ENCODE measurements at places on chromosomes 3 and 15.

GRCh38 chr15:77104155-77104554 is 33.2 kb upstream of the TSPAN3 start:
- peak; percentile 76 for DNase-seq

- no peak for DNase-seq
Observed at GRCh38 chr3:76668653-76669052, 371.2 kb upstream of the ROBO2 start.

DNA sequence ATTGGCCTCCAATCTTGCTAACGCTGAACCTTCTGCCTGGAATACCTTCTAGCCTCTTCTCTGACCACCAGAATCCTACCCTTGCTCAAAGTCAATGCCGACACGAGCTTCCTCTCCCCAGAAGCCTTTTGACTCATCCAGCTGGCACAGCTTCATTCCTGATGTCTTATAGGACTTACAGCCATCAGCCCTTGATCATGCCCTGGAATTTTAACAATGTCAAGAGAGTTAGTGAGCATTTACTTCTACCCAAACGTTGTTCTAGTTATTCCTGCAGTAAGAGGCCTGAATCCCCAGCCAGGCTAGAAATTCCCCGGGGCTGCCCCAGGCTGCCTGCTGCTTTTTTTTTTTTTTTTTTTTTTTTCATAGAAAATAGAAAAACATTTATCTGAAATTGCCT is 3.9 kb downstream of the CYP1A2 start:
- DNase-seq = no peak

DNA sequence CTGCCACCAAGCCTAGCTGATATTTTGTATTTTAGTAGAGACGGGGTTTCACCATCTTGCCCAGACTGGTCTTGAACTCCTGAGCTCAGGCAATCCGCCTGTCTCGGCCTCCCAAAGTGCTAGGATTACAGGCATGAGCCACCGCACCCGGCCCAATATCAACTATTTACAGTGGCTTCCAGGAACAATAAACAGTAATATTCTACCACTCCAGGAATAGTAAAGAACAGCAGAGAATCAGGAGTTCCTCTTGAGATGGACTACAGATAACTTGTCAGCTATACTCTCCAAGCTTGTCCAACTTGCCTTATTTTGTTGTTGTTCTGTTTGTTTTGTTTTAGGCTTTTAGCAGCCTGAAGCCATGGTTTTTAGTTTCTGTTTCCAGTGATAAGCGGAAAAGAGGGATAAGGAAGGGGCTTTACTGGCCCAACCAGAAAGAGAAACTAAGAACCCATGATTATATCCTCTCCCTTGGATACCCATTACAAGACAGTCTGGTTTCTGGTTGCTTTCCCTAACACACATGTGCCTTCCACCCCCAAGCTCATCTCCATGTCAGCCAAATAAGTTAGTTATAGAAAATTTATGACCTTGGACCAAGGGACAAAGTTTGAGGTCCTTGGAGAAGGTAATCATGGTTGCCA is 36.7 kb downstream of the ARHGEF3 start:
- DNase-seq = no peak

- no peak for DNase-seq
Observed at GRCh38 chr3:73681610-73682009, 56.9 kb upstream of the PDZRN3 start.

- DNase-seq = no peak
Observed at GRCh38 chr15:30919877-30920550, 16.3 kb downstream of the FAN1 start.

- no peak for DNase-seq
Observed at GRCh38 chr15:34031987-34032760, 6.8 kb downstream of the AVEN start.

DNA sequence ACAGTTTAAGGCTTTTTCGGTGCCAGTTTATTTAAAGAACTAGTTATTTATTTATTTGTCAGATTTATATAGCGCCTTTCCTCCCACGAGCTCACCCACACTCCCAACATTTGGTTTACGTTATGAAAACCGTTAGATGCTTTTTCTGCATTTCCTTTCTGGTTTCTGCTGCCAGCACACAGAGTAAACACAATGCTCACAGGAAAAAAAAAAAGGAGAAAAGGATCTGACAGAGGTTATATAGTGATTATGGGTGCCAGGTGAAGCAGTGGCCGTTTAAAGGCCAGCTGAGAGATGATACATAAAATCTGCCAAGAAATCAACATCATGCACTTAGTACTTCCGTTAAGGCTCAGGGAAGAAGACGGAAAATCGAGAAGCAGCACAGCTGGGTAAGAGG is 37.9 kb downstream of the ETV5 start:
- DNase-seq = no peak

DNA sequence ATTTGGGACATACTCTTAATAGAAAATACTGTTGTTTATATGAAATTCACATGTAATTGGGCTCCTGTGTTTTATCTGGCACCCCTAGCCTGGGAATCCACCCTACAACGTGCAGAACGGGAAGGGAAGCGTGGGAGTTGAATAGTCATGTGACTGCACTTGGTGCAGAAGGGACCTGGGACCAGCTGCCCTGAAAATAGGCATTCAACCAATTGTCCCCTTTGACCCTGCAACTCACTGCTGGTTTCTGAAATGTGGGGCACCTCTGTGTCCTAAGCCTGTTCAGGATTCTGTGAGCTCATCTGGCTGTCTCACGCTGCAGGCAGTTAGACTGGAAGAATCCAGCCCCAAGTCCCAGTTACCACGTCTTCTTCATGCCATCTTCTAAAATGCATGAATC is 79.7 kb downstream of the CACNA2D3 start:
- DNase-seq = no peak

DNA sequence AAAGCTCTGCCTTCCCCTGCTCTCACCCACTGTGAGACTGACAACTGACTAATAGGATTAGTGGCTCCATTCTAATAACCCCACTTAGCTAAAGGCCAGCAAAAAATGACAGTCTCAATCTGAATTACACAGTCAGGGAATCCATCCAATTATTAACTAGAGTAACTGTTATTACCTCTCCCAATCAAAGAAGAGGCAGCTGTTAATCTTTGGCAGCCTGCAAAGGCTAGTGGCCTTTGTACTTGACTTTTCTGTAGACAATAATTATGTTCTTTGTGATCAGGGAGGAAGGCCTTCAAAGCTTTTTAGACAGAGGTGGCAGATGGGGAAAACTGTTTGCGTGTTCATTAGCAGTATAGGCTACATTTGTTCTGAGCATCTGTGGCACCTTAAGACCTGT is 177.7 kb downstream of the ISL2 start:
- DNase-seq = no peak

- DNase-seq = no peak
Observed at GRCh38 chr3:28118087-28118486, 123.3 kb upstream of the CMC1 start.

- no peak for DNase-seq
Observed at GRCh38 chr3:52827866-52828376, 2.6 kb downstream of the ITIH4 start.

DNA sequence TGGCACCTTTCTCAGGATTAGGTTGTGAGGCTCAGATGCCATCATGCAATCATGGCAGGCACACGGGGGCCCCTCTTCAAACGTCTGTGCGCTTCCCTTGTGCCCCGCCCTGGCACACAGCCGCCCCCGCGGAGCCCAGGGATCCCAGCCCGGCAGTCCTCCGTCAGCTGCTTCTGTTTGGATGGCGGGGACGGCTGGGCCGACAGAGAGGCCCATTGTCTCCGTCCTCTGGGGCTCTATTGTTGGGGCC is 849 bp upstream of the HDAC11 start:
- peak; percentile 83 for DNase-seq

GRCh38 chr15:33032053-33032452 is 162.5 kb downstream of the FMN1 start:
- DNase-seq = no peak

DNA sequence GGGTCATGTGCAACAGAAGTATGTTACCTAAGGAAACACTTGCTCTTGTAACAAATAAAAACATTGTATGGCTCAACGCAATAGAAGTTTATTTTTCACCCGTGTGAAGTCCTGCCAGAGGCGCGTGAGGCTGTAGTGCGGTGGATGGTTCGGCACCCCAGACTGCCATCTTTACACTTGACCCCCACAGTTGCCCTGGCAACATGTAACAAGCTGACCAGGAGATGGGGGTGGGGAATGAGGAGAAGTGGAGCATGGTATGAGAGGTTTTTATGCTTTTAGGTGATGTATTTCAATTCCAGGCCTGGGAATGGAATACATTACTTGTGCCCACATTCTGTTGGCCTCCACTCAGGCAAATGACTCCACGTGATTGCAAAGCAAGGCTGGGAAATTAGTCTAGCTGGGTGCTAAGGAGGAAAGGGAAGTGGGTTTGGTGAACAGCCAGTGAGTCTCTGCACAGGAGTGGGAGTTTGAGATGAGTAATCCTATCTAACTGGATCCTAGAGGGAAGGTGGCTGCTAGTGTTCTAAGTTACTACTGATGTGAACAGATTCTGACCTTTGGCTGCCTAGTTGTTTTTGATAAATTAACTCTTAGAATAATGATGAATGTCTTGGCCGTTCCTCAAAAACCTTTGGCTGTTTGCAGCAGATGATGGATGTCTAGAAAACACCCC is 33.8 kb upstream of the GREM1 start:
- no peak for DNase-seq

DNA sequence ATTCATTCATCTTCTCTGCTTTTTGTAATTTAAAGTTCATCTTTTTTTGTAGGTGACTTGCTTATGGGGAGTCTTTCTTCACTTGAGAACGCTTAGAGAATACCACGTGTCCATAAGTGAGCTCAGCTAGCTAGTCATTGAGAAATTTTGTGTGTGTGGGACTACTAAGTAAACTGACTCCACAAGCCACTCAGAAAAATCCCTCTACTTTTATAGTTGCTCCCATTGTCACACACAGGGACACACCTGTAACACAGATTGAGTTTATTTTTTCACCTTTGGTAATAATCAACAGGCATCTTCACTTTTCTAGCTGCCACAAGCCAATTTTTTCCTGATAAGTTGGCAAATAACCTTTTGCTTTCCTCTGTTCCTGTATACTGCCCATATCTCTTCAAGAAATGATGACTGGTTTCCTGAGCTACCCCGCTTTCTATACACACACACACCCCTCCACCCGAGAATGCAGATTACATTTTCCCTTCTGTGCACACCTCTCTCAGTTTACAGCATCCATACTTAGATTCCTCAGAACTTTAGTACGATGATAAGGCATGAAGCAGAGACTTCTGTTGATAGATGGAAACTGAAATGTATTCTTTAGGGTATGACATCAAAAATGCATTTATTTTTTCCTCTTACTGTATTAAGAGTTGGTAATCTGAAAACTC is 4.6 kb downstream of the TSC22D2 start:
- no peak for DNase-seq

GRCh38 chr3:140717921-140718320 is 40.1 kb downstream of the TRIM42 start:
- DNase-seq = no peak

GRCh38 chr15:65132878-65133547 is 595 bp downstream of the PDCD7 start:
- DNase-seq = no peak

- no peak for DNase-seq
Observed at GRCh38 chr15:87401973-87402372, 854.6 kb downstream of the NTRK3 start.

DNA sequence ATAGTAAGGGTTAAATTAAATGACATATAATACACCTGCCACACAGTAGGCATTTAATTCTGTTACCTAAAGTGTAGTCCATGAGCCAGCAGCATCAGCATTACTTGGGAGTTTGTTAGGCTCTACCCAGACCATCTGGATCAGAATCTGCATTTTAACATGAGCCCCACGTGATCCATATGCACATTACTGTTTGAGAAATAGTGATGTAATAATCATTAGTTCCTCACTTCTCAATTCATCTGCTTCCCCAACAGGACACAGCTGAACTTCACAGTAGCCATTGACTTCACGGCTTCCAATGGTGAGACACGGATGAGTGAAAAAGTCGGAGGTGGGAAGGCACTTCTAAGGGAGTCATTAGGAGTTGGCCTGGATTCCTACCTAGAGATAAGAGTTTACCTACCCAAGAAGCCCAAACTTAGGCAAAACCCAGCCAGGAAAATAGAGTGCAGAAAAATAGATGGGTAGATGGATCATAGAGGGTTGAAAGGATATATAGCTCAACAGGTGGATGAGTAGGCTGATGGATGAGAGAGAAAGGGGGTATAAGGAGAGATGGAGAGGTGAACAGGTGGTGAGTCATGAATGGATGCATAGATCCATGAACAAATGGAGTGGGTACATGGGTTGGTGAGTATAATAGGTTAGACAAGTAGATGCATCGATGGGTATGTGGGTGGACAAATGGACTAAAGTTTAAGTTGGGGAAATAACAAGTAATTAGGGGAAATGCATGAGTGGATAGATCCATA is 13.3 kb downstream of the CPNE9 start:
- no peak for DNase-seq

GRCh38 chr3:38565339-38566214 is 69.4 kb downstream of the EXOG start:
- DNase-seq = peak; percentile 46

DNA sequence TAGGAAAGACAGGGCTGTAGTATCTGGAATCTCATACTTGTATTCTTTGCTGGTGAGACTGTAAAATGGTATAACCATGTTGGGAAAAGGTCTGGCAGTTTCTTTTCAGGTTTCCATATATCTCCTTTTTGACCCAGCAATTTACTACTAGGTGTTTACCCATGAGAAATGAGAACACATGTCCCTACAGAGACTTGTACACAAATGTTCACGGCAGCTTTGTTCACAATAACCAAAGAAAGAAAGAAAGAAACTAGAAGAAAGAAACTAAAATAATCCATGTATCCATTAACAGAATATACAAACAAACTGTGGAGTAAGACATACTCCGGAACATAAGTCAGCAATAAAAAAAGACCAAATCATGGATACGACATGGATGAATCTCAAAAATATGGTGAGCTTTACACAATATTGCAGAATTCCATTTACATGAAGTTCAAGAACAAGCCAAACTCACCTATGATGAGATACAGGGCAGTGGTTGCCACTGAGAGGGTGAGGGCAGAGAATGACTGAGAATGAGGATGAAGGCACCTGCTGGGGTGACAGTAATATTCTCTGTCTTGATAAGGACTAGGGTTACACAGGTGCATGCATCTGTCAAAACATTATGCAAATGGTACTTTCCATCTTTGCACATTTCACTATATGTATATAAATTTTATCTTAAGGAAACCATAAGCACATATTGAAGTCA is 2.7 kb downstream of the RFTN1 start:
- DNase-seq = no peak

GRCh38 chr15:89912674-89913396 is at the start of gene ARPIN:
Gene ARPIN, minus strand, starts transcription at chr15:89912952. Its CDS starts 117 bp downstream, at chr15:89912835.
- DNase-seq = no peak

- no peak for DNase-seq
Observed at GRCh38 chr3:158261371-158261991, 151.6 kb downstream of the RSRC1 start.

DNA sequence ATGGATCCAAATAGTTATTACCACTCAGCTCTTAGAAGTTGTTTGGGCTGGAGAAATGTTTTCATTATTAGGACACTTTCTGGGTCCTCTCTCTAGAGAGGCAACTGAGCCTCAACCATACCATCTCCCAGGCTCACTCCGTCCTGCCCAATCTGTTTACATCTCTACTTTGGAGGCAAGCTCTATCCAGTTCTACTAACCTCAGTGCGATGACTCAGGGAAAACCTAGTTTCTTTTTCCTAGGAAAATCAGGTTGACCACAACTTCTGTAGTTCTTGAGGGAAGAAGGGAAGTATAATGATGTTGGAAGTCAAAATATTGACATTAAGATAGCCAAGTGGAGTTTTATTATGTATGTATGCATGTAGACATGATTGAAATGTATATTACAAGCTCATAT is 40.4 kb downstream of the LPP start:
- DNase-seq = no peak

Measured in cardiac septum (tissue), 1 donor.